Endothelial cell of umbilical vein (primary cell): ENCODE measurements at places on chromosomes 6 and 20.

GRCh38 chr20:21702553-21703470, 2.7 kb upstream of the PAX1 start:
- peak; percentile 41 for DNase-seq

- no peak for DNase-seq
Observed at GRCh38 chr6:21189759-21190158, 403.8 kb upstream of the SOX4 start.

DNA sequence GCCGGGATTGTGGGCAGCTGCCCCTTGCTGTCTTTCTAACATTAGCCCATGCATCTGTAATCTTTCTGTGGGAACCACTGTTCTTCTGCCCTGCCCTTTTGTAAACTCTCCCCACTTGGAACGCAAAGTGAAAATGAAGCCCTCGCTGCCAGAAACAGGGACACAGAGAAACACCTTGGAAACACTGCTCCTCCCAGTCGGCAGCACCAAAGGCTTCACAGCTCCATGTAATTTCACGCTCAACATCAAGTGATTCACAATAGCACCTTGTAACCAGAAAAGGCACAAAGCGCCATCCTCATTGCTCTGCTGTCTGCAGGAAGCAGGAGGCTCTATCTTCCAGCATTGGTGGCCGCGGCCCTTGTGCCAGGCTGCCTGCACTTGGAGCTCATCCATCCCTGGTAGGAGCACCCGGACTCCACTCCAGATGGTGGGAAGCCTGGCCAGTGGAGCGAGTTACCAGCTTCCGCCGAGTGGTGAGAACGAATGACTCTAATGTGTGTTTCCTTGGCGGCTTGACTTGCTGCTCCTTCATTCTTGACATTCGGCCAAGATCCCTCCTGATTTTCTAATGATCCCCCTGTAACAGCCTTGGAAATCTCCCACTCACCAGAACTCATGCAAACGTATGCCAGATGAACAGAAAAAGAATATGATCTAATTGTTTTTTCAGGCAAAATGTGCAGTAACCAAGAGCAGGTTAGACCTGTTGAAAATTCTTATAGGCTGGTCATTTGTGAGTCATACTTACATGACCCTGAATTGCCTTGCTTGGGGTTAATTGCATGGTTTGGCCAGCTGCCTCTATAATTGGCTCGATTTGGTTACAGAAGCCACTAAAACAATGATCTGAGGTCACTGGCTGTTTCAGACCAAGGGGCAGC, 169.1 kb upstream of the CDYL start:
- peak; percentile 91 for DNase-seq

- no peak for DNase-seq
Observed at GRCh38 chr6:75931011-75931680, 141.3 kb downstream of the IMPG1 start.

DNA sequence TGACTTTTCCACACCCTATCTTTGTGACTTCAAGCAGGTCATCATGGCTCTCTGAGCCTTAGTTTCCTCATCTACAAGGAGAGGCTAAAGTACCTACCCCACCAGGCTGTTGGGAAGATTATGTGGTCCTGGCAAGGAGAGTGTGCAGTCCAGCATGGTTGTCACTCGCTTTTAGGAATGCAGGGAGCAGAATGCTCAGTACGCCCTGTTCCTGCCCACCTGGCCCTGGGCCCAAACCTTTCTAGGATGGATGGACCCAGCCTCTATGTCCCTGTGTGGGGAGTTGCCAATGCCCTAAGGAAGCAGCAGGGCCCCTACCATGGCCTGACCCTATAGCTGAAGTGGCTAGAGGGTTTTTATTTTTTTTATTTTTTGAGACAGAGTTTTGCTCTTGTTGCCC, 2.0 kb downstream of the CLPSL2 start:
- no peak for DNase-seq

DNA sequence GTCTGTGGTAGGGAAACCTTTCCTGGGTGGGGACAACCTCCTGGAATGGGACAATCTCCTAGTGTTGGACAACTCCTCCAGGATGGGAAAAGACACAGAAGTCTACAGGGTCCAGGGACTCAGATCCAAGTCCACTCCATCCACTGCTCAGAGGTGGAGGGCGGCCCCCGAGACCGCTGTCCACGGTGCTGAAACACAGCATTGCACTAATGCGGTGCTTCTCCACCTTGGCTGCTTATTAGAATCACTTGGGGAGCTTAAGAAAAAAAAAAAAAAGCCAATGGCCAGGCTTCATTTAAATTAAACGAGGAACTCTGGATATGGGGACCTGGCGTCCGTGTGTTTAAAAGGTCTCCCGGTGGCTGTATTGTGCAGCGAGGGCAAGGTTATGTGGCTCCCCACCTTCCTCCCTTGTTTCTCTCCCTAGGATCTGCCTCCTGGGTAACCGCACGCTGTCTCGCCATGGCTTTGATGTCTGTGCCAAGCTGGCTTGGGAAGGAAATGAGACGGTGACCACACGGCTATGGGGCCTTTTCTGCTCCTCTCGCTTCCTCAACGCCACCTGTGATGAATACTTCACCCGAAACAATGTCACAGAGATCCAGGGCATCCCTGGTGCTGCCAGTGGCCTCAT, 12.0 kb downstream of the SLC12A5 start:
- peak; percentile 43 for DNase-seq

- peak; percentile 7 for DNase-seq
Observed at GRCh38 chr6:142756215-142756630, 188.8 kb downstream of the HIVEP2 start.

DNA sequence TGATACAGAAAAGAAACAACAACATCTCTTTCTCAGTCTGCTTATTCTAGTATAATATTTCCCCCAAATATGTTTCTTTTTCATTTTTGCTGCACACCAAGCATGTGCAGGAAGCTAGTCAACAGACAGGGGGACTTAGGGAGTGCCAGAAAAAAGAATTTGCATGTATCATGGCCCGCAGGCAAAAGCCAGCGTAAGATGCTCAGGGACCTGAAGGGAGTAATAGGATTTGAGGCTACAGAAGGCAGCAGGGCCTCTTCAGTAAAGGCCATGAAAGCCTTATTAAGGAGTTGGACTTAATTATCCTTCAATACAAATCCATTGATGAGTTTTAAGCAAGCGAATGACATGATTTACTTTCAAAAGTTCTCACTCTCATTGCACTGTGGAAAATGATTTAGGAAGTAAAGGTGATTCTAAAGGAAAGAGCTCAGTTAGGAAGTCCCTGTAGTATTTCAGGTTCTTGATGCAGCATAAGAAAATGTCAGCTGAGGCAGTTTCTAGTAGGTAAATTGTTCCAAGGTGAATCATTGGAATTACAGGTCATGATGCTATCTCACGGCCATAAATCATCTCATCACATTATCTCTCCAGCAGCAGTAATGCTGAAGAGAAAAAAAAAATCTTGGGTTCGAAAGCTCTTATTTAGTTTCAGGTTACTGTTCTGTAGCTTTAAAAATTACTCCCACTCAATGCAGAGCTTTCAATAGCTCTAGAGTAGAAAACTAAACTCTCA, 94.8 kb downstream of the PTCHD4 start:
- no peak for DNase-seq

DNA sequence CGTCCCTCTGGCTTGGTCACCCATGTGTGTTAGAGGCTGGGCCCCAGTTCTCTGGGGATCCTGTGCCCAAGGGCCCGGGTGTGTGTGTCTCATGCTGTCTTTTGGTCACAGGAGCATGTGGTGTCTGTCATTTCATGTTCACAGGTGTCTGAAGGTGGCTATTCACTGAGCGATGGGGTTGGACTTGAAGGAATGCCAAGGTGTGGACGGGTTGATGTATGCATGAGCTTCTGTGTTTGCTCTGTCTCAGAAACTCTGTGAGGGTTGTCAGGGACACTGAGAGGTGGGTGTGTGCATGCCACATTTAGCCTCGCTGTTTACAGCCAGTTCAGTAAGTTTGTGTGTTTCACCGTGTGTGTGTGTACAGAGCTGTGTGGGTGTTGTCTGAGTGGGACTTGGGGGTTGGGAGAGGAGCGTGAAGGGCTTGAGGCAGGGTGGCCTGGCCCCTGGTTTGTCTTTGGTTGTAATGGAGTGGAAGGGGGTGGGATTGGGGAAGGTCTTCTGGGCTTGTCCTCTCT, 1.2 kb downstream of the DDR1 start:
- no peak for DNase-seq

GRCh38 chr6:158642097-158642601, 2.4 kb downstream of the DYNLT1 start:
- DNase-seq: peak; percentile 85

DNA sequence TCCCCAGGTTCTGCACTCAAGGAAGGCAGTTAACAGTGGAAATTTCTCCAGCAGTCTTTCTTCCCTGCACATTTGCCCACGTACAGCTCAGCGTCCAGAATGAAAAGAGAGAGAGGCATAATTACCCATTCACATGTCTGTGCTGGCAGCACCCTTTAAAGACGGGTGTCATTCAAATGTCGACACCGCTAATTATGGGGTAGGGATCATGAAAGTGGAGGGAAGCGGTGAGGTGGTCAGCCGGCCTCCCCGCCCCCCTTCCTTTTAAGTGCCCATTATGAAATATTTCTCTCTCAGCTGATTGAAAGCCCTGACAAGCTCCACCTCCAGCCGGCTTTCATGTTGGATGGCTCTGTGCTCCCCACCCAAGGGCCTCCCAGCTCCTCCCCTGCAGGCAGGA, 246.1 kb downstream of the BMP7 start:
- DNase-seq: no peak

DNA sequence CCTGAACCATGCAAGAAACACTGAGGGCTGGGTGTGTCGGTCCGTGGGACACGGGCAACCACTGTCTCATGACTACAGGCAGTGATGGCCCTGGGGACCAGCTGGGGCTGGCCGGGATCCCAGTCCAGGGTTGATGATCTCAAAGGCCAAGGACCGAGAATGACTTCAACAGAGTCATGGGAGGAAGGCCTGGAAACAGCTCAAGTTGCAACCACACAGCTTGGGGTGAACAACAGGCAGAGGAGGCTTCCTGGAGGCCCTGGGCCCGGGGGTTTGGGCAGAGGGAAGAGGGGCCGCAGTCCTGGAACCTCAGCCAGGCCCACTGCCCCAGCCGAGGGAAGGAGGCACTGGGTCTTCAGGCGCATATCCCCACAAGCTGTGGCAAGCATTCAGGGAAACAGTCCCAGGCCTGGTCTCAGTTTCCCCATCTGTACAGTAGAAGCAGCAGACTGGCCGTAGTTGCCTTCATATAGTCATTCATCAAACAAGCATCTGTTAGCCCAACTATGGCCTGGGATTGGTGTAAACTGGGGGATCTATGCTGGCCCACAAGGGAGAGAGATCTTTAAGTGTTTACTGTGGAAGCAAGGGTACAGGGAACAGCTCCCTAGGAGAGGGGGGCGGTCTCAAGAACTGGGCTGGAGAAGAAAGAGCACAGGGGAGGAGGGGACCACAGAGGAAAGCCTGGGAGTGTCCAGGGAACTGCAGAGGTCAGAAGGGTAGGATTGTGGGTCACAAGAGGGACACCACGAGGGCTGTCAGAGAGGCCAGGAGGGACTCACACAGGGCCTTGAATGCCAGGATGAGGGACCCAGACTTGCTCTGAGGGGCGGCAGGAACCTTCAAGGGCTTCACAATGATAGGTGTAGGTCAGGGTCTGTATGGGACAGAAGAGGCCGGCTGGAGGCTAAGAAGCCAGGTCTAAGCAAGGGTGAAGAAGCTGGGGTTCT, 2.1 kb downstream of the MYL9 start:
- no peak for DNase-seq

GRCh38 chr6:46989398-46989797, 52.7 kb downstream of the ADGRF1 start:
- DNase-seq: peak; percentile 46

- no peak for DNase-seq
Observed at GRCh38 chr20:22496817-22497216, 87.6 kb downstream of the FOXA2 start.

- no peak for DNase-seq
Observed at GRCh38 chr6:144957236-144957937, 672.3 kb downstream of the UTRN start.

DNA sequence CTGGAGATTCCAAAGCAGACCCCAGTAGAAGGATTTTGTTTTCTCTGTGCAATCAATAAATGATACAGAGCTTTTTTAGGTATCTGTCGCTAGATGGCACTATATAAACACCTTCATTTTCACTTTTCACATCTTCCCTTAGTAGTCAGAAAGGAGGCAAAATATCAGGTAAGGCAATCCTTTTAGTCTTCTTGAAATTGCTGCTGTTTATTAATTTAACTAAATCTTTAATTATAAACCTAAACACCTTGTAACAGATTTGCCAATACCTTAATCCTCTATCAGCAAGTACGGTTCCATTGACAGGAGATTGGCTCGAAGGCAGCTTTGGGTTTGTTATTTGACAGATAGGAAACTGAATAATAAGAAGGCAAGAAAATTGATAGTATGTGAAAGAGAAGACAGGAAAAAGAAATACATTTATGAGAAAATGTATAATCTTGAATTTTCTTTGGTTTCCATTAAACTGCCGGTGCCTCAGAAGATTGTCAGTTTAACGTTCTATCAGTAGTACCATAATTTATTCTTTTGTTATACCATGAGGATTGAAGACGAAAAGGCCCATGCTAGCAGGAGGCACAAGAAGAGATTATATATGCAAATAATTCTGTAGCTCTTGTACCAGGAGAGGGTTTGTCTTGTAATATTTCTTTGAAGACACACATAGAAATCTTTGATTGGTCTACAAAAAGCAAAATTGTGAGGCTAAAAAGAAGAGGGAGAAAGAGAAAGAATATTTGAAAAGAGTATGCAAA, 23.5 kb upstream of the IBTK start:
- DNase-seq: peak; percentile 32

- no peak for DNase-seq
Observed at GRCh38 chr6:168524571-168525001, 83.6 kb downstream of the SMOC2 start.

DNA sequence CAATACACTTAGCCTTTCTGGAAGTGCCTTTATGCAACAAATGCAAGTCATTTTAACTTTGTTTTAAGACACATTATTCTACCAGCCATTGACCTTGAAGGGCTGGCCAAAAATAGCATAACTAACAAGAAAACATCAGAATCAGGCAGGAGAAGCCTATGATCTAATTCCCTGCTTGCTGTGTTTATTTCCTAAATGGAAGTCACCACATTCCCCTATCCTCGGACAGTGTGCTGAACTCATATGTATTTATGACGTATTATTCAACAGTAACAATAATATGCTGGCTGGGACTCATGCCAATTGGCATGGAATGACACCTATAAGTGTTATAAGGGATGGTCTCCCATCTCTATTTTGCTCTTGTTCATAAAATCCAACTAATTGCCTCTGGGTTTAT, 140.7 kb downstream of the MAP3K7 start:
- peak; percentile 61 for DNase-seq

- DNase-seq: no peak
Observed at GRCh38 chr6:157961832-157962575, 19.7 kb upstream of the SYNJ2 start.

- no peak for DNase-seq
Observed at GRCh38 chr6:55937951-55938690, 62.7 kb upstream of the BMP5 start.

GRCh38 chr6:37785663-37786270, 33.8 kb upstream of the ZFAND3 start:
- DNase-seq: no peak

DNA sequence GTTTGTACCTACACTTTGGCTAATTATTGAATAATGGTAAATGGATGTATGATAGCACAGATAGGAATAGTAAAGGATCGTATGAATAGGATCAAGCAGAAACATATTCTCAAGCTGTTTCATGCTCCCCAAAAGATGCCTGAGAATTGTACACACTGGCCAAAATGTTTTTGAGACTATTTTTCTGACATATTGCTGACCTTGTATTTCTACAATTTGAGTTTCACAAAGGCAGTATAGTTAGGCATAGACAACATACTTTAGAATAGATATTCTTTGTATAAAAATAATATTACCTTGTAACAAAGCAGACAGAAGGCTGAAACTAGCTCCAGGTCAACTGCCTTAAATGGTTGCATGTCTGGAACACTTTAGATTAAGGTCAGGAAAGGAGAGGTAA, 598.4 kb downstream of the COL12A1 start:
- DNase-seq: no peak
